Amniotic epithelial cell (primary cell): ENCODE measurements at places on chromosomes 13 and 19.

DNA sequence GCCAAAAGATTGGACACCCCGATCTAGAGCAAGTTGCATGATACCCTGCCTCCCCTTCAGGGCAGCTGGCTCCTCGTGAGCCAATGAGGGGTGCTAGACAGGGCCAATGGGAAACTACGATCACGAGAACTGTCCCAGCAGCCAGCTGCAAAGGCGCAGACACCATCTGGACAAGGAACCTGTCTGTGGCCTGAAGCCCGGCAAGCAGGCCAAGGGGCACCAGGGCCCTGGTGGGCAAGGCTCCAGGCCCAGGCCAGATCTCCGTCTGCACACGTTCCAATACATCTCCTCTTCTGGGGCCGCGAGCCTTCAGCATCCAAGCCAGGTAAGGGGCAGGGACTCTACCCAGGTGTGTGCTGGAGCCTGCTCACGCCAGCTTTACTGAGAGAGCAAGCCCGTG is 20.2 kb downstream of the MED26 start:
- DNase-seq, result no peak

DNA sequence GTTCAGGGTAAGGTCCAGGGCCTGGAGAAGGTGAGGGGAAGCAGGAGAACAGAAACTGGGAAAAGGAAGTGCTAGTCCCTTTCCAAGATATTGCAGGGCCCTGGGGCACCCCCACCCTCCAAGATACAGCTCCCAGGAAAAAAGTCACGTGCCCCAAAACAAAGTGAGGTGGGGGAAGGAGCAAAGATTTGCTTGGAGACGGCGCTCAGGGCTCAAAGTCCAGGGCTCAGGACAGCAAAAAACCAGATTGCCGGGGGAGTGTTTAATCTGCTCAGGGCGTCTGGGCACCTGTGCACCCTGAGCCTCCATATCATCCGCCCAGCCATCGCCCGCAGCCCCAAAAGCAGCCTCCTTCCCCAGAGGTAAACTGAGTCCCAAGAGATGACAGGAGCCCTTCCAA is 6.3 kb downstream of the SMIM24 start:
- no peak for DNase-seq

- no peak for DNase-seq
Measured at GRCh38 chr19:18484992-18485391, 36.9 kb downstream of the ELL start.

DNA sequence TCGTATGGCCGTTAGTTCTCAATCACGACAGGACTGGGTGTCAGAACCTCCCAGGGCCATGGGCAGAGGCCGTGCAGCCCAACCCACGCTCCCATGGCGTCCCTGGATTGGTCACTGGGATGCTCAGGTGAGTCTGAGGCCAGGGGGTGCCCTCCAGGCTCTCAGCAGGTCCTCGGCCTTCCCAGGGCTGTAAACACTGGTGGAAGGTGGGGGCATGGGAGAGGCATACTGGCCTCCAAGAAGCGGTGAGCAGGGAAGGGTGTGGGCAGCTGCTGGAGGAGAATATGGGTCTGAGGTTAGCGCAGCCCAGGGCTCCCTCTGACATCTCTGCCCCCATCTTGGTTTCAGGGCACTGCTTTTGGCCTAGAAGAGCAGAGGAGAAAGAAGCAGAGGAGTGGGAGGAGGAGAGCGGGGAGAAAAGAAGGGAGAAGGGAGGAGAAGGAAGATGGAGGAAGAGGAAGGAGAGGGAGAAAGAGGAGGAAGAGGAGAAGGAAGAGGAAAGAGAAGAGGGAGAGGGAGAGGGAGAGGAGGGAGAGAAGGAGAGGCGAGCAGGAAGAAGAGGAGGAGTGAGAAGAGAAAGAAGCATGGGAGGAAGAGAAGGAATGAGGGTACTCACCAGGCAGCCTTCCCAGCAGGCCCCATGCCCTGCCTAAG is 62.3 kb downstream of the CEBPG start:
- DNase-seq, result no peak

DNA sequence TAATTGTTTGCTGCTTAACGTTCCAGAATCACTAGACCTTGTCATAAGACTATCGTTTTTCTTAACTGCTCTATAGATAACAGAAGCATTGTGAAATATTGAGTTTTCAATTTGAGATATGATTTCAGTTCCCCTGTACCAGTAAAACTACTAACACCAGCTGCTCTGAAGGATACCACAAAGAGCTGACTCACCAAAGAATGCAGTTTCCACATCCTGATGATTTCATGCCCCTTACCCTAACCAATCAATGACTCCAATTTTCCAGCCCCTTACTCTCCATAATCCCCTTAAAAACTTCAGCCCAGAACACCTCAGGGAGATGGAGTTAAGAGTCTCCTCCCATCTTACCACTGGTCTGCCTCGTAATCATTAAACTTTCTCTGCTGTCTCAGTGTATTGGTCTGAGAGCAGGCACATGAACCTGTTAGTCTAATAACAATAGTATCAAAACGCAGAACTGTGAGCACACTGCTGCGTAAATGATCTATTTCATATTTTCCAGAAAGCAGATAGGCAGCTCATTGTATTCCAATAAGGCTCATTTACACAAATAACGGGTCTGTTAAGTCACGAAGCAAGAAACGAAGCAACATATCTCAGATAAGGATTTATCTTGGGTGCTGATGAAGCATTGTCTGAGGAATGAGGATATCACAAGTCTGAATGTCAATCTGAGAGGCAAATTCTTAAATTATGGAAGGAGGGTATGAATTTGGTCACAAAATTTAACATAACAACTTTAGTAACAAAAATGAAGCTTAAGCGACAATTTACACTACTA is 14.1 kb upstream of the CCNA1 start:
- DNase-seq, result peak; percentile 93

GRCh38 chr13:45500492-45501174 is 35.9 kb downstream of the COG3 start:
- peak; percentile 92 for DNase-seq

- DNase-seq, result no peak
Measured at GRCh38 chr19:39384839-39385568, 5.9 kb downstream of the PAF1 start.

GRCh38 chr13:109762791-109763190 is 23.6 kb downstream of the IRS2 start:
- no peak for DNase-seq

GRCh38 chr13:99911069-99911964 is 60.2 kb downstream of the ZIC5 start:
- DNase-seq, result no peak

DNA sequence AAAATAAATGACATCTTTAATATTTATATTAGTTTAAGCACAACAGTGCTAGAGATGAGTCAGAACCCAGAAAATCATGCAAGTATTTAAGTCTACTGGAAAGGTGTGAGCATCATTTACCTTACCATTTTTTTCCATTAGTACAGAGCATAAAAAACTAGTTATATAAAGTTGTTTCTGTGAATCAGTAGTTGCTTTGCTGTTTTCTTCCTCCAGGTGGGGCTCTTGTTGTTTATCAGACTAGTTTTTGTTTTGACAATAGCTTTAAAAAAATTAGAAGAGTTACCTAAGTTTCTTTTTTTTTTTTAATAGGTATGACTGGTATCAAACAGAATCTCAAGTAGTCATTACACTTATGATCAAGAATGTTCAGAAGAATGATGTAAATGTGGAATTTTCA is 12.7 kb downstream of the SUGT1 start:
- DNase-seq, result peak; percentile 46

GRCh38 chr13:45015300-45015699 is 26.0 kb downstream of the GPALPP1 start:
- DNase-seq, result peak; percentile 1

DNA sequence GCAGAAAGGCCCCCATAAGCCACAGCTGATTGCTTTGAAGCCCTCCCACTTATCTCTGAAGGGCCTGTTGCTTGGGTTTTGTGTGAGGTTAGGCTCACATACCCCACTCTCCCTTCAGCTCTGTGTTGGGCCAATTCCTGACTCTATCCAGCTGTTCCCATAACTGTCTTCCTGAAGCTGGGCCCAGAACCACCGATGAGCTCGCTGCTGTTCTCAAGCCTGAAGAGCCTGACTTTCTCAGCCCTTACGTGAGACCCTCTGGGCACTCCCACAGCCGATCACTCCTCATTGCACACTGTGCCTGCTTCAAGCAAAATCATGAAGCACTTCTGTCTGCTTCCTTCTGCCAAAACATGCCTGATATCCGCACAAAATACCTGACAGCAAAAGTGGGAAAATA is 124.1 kb downstream of the CRYL1 start:
- no peak for DNase-seq

DNA sequence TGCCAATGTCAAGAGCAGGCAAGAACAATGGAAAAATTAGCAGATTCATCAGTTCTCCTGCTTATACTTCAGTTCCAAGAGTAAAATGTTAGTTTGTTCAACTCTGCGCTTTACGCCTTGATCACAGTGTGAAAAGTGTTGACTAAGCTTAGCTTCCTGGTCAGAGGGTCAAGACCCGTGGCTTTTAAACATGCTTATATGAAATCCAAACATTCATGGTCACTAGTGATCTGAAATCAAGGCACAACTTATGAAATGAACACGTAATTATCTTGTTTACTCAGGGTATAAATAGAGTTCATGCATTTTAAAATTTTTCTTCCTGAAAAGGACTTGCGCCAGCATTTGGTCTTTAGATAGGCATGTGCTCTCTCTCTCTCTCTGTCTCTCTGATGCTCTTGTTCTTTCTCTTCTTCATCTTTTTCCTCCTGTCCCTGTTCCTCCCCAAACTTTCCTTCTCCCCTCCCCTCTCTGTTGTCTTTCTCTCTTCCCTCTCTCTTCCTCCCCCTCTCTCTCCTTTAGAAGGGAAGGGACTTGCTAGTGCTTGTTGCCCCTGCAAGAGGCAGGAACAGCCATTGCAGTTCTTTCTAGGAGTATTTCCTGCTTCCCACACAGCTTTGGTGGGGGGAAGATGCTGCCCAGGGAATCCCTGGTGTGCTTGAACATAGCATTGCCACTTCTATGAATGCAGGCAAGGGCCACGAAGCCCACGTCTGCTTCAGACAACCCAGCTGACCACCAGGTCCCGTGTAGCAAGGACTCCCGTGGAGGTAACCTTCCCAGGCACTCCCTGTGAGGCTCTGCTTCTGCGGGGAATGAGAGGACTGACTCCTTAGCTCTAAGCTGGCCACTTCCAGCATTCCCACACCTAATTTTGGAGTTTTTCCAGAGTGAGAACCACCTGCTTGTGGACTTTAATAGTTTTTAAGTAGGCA is 7.1 kb upstream of the ZNF536 start:
- no peak for DNase-seq

- no peak for DNase-seq
Measured at GRCh38 chr19:10805758-10806247, 30.2 kb downstream of the TMED1 start.

DNA sequence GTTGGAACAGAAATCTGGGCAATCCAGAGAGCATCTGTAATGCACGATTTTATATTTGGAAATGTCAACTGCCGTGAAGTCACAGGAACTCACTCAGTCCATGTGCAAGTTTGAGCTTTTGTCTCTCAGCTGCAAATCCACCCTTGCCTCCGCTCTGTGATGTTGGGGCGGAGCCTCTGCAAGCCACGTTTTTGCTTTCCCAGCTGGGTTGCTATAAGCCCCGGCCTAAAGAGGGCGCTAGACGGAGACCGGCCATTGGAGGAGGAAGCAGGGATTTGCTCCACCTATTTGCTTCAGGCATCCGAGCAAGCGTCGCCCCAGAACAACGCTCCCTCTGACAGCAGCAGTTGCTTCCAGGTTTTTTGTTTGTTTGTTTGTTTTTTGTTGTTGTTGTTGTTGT is 56.2 kb downstream of the TRPM4 start:
- no peak for DNase-seq

- peak; percentile 66 for DNase-seq
Measured at GRCh38 chr13:48564056-48564455, 31.2 kb upstream of the RCBTB2 start.

DNA sequence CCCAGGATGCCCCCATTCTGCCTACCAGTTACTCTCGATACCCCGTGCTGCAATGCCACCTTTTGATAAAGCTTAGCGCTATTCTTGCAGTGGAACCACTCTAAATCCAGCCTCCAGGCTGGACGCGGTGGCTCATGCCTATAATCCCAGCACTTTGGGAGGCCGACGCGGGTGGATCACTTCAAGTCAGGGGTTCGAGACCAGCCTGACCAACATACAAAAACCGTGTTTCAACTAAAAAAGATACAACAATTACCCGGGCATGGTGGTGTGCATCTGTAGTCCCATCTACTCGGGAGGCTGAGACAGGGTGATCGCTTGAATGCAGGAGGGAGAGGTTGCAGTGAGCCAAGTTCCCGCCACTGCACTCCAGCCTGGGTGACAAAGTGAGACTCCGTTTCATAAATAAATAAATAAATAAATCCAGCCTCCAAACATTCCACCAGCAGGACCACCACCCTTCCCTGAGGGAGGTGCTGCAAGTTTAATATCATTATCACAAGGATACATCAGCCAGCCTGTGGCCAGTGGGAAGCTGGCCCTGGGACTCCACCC is 27.7 kb downstream of the CYP2B6 start:
- no peak for DNase-seq

- DNase-seq, result no peak
Measured at GRCh38 chr19:52600639-52601024, 30.5 kb downstream of the ZNF701 start.

- peak; percentile 58 for DNase-seq
Measured at GRCh38 chr13:66513728-66514127, 716.4 kb downstream of the PCDH9 start.

- DNase-seq, result peak; percentile 25
Measured at GRCh38 chr13:89082623-89083022, 1411.5 kb downstream of the SLITRK5 start.

DNA sequence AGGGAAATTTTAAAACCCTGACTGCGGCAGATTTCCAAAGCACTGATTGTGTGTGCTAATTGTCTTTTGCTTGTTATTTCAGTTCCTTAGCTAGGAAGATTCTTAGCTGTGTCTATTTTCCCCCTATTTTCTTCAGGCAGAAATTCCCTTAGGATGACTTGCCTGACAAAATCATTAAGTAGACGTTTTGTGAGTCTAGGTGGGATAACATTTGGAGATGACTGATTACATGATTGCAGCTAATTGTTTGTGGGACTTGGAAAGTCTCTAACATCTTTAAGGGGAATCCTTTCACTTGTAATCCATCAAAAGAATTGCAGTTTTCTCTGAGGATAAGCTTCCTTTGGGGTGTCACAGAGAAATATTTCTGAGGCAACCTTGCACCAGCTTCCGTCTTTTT is 228.0 kb downstream of the OXGR1 start:
- no peak for DNase-seq

DNA sequence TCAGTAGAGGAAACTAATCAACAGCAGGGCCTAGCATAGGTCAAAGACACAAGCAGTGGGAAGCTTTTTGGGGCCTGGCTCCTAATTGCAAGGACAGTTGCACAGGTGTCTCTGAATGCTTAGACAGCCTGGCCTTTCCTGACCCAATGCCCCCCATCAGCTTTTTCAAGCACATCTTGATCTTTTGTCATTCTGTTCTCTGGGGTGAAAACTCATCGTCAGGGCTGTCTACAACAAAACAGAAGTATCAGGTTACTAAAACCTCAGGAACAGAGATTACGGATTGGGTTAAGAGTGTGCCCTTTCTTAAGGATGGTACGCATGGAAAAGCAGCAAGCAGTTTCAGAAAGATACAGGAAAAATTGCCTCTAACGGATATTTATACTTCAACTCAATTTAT is 8.3 kb upstream of the ZNF254 start:
- no peak for DNase-seq
